ENCODE measurements at places on chromosomes 2 and 18. TPM values are rescaled to one million over a fixed set of nuclear protein-coding genes. Genes with fewer than 3 reads are reported as not detected.

SPATA3 gene
- not detected for total RNA-seq

PIAS2 gene
- 38.6 TPM for total RNA-seq

GRCh38 chr2:11417946-11418585, 47.9 kb downstream of the E2F6 start:
- no peak for DNase-seq

DNA sequence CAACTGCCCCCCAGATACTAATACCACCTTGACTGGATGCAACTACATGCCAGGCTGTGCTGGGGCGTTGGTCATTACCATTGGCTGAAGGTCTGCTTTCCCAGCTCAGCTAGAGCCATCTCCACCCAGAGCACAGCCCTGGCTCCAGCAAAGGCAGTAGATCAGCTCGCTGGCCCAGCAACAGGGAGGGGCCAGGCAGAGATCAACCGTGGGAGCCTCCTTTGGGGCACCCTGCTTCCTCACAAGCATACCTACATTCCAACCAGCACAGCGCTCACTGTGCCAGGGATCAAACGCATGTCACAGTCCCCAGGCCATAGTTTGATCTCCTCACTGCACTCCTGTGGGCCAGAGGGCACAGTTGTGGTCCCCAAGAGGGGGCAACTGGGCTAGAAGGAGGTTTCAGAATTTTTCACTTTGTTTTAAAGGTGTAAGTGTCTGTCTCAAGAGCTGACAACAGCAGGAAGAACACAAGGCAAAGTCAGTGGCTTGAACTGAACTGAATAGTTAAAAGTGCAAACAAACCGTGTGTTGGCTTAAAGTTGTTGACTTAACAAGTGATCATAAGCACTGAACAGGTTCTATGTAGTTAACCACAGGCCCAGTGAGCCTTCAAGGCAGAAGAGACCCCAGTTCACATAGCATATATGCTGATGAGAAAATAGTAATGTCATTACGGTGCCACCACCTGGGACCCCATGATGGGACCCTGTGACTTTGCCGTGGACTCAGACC, 70.1 kb upstream of the BZW1 start:
- DNase-seq = peak; percentile 63

DNA sequence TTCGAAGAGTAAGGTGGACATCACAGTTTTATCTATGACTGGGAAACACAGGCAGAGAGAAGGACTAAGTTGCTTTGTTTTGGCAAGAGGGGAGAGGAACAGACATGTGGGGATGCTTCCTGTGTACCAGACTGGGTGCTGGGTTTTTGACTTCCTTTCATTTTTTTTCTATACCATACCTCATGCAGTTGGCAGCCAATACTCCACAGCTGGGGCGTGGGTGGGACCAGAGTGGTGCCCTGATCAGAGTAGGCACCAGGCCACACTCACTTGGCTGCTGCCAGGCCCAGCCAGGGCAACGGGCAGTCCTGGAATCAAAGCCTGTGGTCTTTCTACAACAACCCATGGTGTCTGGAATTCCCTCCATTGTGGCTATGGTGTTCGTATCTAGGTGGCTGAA, 45.2 kb downstream of the SH3RF3 start:
- no peak for DNase-seq

DNA sequence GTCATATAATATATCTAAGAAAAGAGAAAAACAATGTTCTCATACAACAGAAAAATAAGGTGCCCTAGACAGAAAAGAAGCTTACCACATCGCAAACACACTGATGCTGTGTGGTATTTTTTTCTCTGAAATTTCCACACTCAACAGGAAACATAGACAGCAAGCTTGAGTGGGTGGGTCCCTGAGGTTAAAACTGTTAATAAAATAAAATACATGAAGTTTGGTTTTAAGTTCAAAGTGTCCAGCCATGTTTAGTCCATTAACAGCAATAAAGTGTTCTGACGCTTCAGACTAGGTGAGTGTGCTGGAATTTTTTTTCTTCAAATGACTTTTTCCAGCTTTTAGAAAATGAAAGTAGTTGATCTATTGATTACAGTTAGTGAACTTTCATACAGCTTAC, 83.3 kb upstream of the EPB41L5 start:
- no peak for DNase-seq

GRCh38 chr18:49189772-49190171, 239.0 kb upstream of the SMAD7 start:
- no peak for DNase-seq

- DNase-seq = no peak
These were observed 244.7 kb downstream of the NDUFA10 start for GRCh38 chr2:239780236-239780994.

- no peak for DNase-seq
These were observed 14.9 kb downstream of the IL1B start for GRCh38 chr2:112821682-112822081.

- DNase-seq = no peak
These were observed 401.1 kb downstream of the BCL11A start for GRCh38 chr2:60152226-60152833.
